Esophagus squamous epithelium (tissue), 5 donors: ENCODE measurements at places on chromosomes 11 and 22.

- DNase-seq: no peak
These were observed 1.3 kb downstream of the CLMP start for GRCh38 chr11:123193742-123194141.

GRCh38 chr22:44972363-44973083 is 37.3 kb downstream of the PHF21B start:
- no peak for DNase-seq

GRCh38 chr11:29957431-29957830 is 59.4 kb downstream of the KCNA4 start:
- no peak for DNase-seq

- no peak for DNase-seq
These were observed 2.4 kb downstream of the PACS1 start for GRCh38 chr11:66072518-66072917.

DNA sequence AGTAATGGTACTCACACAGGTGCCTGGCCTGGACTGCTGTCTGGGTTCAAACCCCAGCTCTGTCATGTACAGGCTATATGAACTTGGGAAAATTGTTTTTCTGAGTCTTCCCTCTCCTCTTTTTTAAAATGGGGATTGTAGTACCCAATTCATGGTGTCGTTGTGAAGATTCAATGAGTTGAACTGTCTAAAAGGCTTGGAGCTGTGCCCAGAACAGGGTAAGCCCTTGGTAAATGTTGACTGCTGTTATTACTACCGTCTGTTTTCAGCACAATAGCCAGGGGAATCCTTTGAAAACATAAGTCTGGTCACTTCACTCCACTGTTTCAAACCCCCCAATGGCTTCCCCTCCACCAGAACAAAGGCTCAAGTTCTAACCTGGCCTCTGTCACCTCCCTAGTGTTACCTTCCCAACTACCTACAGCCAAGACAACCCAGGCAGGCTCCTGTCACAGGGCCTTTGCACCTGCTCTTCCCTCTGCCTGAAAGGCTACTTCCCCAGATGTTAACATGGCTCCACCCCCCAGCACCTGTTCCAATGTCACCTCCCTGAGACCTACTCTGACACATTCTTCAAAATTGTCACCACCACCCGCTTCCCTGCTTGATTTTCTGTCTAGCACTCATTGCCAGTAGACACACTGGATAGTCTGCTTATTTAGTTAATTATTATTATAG is 152.8 kb downstream of the CHST1 start:
- no peak for DNase-seq

DNA sequence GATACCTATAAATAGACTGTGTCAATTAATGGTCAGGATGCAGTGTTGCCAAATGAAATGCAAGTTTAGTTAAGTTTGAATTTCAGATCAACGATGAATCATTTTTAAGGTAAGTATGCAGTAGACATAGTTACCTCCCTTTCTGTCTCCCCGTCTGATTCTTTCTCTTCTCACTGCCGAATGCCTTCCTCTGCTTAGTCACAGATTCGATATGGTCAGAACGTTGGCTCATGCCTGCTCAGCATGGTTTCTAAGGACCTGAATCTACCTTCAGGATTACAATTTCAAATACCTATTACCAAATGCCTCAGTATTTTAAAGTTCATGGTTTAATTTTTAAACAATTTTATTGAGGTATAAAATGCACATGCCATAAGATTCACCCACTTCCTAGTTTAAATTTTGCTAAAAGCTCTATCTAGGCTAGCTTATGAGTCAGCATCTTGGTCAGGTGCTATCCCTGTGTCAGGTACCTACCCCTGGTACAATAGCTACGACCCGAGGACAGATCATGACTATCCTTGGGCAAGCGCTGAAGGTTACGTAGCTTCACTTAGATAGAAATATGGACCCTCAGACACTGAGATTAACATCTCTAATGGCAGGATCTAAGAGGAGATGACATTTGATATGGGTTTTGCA is 78.2 kb upstream of the SPON1 start:
- DNase-seq: no peak

DNA sequence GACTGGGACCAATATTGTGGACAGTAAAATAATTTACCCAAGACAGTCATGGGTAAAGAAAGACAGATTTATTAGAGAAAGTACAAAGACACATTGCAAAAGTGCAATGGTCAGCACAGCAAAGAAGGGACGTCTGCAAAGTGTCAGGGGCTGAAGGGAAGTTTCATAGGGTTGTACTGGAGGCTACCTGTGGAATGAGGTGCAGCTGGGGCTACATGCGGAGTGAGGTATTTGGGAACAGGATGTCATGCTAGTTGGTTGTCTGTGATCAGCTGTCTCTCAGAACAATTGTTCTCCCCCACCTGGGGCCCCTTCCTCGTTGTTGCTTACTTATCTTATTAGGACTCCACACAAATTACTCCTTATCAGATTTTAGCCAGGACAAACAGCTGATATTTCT is 11.4 kb upstream of the APOL3 start:
- DNase-seq: no peak

- no peak for DNase-seq
These were observed 139.1 kb downstream of the SLC17A6 start for GRCh38 chr11:22477312-22477711.

DNA sequence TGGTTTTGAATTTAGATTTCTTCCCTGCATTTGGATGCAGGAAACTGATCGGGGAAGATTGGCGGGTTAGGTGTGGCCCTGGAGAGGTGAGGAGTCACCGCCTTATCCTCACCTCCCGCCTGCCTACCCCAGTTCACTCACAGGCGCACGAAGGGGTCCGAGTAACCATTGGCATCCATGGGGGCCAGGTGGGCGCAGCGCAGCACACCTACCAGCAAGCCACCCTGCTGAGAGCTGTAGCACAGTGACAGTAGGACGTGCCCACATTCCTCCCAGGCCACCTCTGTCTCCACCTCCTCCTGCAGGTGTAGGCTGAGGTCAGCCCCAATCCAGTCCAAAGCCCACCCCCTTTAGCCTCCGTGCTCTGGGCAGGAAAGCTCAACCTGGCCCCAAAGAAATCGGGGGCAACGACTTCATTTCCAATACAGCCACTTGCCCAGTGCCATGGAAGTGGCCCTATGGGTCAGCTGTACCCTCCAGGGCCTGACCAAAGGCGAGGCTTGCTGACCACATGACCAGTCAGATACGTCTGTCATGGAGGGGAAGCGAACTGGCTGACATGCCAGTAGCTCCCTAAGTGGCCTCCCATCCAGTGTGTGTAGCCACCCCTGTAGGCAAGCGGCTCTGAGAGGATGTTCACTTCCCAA is 6.7 kb downstream of the NDUFV1 start:
- DNase-seq: no peak

DNA sequence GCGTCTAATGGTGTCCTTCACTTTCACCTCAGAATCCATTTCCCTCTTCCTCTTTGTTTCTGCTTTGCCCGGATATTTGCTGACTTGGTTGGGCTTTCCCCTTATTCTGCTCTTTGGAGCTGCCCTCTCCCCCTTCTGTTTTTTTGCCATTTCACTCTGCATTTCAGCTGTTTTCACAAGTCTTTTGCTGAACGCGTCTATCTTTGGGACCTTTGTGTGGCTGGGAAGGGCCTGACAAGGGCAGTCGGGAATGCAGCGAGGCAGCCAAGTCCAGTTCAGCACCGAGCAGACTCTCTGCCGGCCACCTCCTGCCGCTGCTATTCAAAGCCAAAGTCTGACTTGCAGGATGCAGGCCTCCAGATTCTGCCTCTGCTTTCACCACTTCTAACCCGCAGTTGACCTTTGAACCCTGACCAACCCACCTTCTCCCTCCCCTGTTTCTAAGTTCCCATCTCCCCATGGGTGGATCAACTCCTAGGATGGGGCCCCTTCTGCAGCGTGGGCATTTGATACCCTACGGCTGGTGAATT is 38.2 kb downstream of the FEZ1 start:
- no peak for DNase-seq

DNA sequence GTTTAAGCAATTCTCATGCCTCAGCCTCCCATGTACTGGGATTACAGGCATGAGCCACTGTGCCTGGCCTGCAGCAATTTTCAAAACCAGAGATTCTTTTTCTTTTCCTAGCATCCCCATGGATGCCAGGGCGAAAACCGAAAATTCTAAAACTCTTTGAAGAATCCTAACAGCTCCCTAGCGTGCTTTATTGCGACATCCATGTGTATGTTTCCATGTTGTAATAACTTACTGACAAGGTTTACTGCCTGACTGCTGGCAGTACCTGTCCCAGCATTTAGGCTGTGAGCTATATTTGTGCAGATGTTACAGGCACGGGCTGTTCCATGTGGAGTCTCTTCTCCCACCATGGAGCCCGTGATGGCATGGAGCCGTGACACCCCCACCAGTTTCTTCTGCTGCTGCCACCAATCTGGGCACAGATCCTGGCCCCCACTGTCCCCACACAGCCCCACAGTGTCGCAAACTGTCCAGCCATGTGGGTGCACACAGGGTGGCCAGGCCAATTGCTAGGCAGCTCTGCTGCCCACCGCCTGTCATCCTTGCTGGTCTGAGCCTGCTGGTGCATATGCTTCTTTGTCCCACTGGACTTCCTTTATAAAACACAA is 7.1 kb upstream of the TAB1 start:
- no peak for DNase-seq

DNA sequence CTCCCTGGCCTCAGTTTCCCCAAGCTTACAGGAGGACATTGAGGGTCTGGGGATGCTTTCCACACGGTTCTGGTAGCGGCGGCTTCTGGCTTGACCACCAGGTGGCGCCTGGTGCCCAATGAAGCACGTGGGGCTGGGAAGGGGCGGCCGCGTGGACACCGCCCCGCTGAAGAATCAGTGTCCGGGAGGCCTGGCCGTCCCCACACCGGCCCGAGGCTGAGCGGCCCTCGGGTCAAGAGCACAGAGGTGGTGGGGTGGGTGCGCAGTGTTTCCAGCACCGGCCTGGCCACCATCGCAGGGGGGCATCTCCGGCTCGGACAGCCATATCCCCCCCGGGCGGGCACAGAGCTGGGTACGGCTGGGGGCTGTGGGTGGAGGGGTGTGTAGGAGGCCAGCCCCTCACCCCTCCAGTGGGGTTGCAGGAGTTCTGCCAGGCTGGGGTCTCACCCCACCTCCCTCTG is 27.8 kb upstream of the PPARA start:
- no peak for DNase-seq

- no peak for DNase-seq
These were observed 58.2 kb upstream of the RRAS2 start for GRCh38 chr11:14417186-14417585.
